ENCODE measurements at places on chromosomes 5 and 9.

DNA sequence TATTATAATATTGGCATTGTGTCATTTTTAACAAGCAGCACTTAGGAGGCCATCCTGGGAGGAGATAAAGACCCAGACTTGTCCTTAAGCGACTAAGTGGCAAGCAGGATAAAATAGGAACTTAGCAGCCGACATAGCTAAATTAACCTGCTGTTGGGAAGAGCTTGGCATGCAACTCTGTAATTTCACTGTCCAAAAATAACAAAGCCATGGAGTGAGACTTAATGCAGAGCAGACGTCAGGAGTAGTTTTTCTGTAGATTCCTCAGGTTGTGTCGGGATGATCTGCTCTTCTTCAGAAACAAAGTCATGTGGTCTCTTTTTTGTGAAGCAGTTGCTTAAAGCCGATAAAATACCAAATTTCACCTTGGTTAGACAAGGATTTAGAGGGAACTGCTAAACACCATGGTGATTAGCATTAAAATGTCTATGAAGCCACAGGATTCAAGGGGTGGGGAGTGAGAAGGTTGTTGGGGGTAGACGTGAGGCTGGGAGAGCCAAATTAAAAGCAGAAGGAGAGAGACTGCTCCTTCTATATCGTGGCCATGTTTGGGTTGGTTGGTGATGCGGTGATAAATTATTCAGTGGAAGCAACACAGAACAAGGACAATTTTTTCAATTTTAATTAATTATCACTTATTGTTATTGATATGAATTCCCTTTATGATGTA lies 303.0 kb downstream of the CSNK1G3 start:
- peak; percentile 43 for DNase-seq

- DNase-seq = no peak
These were observed 244.6 kb downstream of the KIF4B start for GRCh38 chr5:155258161-155258560.

- no peak for DNase-seq
These were observed 40.7 kb downstream of the WDR36 start for GRCh38 chr5:111132731-111133435.

- DNase-seq = no peak
These were observed 241.8 kb downstream of the TRIM32 start for GRCh38 chr9:116928884-116929283.

- DNase-seq = no peak
These were observed 234.1 kb downstream of the ADGRV1 start for GRCh38 chr5:90792725-90793124.

GRCh38 chr9:118829334-118829733 lies 539.9 kb downstream of the BRINP1 start:
- DNase-seq = no peak

- no peak for DNase-seq
These were observed 869.6 kb downstream of the TAF11L14 start for GRCh38 chr5:18503797-18504328.

DNA sequence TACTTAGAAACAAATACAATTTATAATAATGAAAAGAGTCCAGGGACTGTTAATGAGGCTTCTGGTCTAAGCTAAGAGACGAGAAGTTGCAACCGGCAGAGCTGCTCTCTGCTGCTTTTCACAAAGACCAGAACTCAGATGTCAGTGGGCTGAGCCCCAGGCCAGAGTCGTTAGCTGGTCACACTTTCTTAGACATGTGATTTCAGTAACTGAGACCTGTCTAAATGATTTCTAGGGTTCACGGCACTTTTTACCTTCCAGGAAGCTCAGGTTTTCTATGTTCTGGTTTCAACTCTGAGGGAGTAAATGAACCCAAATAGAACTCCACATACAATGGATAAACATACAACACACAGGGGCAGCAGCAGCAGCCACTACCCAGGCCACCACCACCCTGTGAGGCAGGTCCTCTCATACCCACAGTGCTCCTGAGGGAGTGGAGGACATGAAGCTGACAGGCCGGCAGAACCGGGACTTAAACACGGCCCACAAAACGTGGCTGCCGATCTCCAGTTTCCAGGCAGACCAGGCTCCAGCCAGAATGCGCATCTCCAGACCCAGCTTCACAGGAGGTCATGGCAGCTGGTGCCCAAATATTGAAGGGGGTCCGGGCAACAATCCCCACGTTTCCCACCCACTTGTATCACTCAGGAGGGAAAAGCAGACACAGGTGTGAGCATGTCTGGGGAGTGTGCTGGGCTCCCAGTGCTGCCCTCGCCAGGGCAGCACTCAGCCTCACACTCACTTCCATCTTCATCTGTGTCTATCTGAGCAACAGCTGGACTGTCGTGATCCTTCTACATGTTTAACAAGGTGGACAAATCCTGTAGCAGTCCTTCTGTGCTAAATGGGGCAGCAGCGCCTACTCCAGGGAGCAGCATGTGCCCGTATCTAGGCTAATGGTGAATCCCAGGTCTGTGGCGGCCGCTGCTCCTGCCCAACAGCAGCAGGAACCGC lies 38.8 kb downstream of the IARS1 start:
- DNase-seq = no peak

DNA sequence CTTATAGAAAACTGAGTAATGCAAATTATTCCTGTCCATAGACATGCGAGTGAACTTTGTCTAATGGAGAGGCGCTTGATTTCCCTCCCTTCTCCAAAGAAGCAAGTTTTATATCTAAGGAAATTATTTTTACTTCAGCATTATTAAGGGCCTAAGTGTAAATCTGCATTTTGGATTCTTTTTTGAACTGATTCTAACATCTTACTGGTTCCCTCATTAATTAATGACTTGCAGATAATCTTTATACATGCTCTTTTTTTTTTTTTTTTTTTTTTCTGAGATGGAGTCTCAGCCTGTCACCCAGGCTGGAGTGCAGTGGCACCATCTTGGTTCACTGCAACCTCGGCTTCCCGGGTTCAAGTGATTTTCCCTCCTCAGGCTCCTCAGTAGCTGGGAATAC lies 209.5 kb downstream of the TLE4 start:
- no peak for DNase-seq

GRCh38 chr5:76319673-76320072 lies 83.4 kb upstream of the IQGAP2 start:
- DNase-seq = no peak

DNA sequence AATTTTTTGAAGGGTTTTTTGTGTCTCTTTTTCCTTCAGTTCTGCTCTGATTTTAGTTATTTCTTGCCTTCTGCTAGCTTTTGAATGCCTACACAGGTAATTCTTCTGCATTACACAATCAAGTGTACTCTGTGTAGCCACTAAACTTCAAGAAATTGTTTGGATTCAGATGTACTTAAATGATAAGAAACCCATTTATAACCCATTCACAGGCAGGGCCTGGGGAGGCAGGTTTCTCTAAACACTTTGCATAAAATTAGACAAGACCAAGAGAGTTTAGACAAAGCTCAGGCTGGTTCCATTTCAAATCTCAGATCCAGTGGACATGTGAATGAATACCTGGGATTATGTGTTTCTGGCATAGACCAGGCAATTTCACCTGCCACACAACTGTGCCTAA lies 41.3 kb upstream of the SEMA5A start:
- DNase-seq = no peak

DNA sequence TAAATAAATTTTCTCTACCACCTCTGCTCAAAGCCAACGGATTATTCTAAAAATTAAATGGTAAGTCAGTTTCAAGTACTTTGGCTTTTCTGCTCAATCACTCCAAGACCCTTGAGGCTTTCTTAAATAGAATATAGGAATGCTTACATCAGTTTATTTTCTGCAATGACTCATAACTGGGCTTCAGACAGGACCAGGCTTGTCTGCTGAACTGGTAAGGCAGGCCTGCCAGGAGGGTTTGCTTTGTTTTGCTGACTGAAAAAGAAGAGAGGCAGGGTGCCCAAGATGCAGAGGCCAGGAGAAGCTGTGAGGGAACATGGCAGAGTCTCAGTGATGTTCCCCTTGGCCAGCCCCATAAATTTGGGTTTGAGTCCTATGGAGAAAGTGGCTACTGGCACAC lies 60.3 kb upstream of the EPB41L4A start:
- DNase-seq = no peak

GRCh38 chr9:16637218-16637617 lies 233.3 kb downstream of the BNC2 start:
- DNase-seq = no peak

DNA sequence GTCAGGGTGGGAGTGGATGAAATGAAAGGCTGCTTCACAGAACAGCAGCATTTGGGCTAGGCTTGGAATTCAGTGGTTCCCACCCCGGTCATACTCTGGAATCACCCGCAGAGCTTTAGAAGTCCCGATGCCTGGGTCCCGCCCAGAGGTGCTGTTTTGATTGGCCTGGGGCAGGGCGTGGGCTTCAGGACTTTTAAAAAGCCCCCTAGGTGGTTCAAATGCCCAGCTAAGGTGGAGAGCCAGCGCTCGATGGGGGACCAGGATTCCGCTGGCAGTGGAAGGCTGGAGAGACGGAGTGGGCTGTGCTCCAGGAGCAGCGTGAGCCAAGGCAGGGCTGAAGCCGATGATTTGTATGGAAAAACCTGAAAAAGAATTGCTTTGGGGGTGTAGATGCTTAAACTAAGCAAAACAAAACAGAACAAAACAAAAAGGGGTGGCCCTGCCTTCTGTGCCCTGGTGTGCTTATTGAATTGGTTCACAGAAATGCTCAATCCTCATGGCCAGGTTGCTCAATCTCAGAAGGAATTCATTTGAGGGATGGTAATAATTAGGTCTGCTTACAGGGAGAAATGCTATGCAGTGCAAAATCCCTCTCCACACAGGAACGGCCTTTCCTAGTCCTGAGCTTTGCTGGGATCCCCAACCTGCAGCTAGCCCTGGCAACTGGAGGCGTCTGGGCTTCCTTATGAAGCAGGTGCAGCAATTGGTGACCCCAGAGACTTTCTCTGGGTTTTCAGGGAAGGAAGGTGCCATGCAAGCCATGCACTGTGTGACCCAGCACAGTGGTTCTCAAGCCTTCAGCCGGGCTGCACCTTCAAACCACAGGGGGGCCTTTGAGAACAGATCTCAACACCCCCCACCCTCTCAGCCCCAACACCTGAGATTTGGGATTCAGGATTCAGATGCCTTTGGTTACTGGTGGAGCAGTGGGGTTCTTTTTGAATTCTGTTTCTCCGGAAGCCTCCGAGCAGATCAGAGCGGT lies 174.0 kb upstream of the ZNF618 start:
- no peak for DNase-seq

DNA sequence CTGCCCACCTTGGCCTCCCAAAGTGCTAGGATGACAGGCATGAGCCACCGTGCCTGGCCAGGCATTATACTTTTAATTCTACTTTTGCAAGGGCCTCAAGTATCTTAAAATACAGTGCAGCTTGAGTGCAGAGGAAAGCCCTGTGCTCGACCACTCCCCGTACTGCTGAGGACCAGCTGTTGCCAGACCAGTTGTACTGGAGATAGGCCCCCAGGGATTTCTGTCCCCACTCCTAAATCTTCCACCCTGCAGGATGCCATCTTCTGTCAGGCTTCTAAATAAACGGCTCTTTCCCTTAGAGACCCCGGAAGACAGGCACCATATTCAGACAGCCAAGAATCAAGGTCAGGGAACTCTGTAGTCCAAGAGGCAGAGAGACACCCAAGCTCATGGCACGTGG lies 16.6 kb upstream of the PSMD5 start:
- DNase-seq = no peak

- DNase-seq = no peak
These were observed 16.1 kb upstream of the ZNF462 start for GRCh38 chr9:106846857-106847256.

- DNase-seq = no peak
These were observed 469 bp downstream of the AGTPBP1 start for GRCh38 chr9:85741095-85741874.

DNA sequence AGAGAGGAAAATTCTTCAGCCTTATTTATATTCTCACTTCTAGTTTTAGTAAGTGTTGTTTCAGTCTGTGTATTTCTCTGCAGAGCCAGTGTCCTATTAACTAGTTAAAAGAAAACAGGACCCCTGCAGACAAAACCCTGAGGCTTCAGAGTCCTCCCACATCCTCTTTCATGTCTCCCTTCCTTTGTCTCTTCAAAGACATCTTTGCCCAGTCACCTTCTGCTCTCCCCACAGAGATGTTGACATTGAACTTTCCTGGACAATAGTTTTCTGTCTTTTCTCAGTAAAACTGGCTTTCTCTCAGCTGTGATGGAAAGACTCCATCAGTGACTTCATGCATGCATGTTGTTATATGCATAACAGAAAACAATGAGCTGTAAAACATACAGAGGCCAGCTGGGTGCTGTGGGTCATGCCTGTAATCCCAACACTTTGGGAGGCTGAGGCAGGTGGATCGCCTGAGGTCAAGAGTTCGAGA lies 20.2 kb downstream of the GRAMD2B start:
- DNase-seq = no peak

GRCh38 chr5:159903131-159903530 lies 13.2 kb upstream of the ADRA1B start:
- no peak for DNase-seq

DNA sequence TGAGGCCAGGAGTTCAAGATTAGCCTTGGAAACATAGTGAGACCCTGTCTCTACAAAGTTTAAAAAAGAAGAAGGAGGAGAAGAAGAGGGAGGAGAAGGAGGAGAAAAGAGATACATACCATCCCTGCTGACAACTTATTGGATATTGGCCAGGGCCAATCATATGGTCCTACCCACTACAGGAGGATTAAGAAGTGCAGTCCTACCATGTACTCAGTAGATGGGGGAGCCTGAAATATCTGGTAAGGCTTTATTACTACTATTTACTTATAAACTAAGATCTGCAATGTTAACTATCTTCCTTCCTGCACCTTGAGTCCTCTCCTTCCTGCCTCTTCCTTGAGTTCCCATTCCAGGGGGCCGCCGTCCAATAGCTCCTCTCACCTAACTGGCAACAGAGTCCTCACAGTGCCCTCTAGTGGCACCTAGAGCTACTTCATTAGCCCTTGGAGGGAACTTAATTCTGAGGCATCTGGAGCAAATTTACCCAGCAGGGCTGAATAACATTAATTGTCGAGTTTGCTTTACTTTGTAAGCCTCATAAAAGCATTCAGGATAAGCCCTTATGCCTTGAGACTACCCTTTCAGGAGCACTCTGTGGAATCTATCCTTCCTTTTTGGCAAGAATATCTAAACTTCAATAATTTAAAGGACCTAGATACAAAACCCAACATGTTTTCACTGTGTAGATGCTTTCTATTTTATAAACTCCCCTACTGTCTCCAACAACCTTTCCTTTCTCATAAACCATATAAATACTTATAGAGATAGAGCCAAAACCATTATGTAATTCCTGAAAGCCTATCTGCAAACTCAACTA lies 39.1 kb upstream of the RANBP6 start:
- peak; percentile 46 for DNase-seq

GRCh38 chr5:142913728-142914338 lies 143.7 kb downstream of the ARHGAP26 start:
- DNase-seq = no peak

DNA sequence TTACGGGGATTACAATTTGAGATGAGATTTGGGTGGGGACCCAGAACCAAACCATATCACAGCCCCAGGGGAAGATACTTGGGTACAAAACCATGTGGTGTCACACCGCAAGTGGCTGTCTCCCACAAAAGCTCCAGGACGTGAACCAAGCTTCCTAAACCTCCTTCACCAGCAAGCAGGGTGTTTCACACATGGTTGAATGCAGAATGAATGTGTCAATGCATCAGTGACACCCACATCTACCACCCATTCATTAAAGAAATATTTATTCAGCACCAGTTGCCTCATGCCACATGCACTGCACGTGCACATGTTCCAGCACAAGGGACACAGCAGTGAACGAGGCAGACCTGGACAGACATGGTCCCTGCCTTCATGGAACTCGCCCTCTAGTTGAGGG lies 70.9 kb upstream of the SPOCK1 start:
- DNase-seq = no peak
